Left kidney (tissue), 8 donors: ENCODE measurements at places on chromosomes 4 and X. TPM values are rescaled to one million over a fixed set of nuclear protein-coding genes. Genes with fewer than 3 reads are reported as not detected.

GRCh38 chr4:14627038-14627437 lies 375.2 kb upstream of the CPEB2 start:
- no peak for DNase-seq

DNA sequence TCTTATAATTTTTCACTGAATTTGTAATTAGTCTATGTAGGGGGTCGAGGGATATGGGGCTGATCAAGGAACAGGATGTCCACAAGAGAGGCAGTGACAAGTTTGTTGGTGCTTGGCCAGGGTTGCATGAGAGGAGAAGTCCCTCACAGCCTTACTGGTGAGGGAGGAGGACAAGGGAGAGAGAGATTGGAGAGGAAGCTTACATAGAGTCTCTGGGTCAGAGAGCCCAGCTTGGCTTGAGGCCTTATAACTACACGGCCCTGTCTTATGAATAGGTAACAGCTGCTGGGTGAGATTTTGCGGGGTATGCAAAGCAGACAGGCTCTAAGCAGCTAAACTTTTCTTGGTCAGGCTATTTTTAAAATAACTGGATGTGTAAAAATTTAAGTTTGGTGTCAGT lies 37.9 kb upstream of the OTUD4 start:
- no peak for DNase-seq

DNA sequence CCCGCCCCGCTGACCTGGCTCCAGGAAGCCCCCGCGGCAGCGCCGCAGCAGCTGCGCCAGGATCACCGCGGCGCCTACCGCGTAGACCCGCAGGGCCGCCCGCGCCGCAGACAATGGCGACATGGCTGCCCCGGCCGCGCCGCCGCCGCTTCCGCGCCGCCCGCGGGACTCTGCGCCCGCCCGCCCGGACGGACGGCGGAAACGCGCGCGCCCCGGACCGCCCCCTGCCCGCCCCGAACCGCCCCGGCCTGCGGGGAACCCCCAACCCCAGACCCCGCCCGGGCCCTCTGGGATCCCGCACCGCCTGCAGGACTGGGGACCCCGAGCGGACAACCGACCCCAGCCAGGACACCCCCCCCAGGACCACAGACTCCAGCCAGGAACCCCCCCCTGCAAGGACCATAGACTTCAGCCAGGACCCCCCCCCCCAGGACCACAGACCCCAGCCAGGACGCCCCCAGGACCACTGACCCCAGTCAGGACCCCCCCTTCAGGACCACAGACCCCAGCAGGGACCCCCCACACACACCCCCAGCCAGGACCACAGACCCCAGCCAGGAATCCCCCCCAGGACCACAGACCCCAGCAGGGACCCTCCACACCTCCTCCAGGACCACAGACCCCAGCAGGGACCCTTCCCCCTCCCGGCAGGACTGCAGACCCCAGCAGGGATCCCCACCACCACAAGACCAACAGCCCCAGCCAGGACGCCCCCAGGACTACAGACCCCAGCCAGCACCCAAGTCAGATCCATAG lies at the start of the genes DHRSX and ZBED1:
TSS of gene DHRSX (minus strand) at position 174 of the 756 bp plus-strand sequence. CDS start at position 123, 51 bp downstream.
TSS of gene ZBED1 (minus strand) at position 174 of the 756 bp plus-strand sequence. CDS start 10,257 bp downstream, outside the sequence.
- no peak for DNase-seq

DNA sequence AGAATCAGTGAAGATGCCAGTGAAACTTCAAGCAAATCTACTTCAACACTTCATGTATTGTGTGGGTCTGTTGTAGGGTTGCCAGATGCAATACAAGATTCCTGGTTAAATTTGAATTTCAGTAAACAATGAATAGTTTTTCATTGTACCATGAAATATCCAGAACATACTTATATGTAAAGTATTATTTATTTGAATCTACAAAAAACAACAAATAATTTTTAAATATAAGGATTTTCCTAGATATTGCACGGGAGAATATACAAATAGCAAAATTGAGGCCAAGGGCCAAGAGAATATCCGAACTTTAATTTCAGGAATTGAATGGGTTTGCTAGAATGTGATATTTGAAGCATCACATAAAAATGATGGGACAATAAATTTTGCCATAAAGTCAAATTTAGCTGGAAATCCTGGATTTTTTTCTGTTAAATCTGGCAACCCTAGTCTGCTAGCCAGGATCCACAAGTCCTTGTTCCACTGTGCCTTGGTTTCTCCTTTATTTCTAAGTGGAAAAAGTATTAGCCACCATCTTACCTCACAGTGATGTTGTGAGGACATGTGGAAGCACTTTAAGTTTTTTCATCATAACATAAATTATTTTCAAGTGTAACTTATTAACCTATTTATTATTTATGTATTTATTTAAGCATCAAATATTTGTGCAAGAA lies 2.3 kb downstream of the CXCL8 start:
- DNase-seq = no peak

DNA sequence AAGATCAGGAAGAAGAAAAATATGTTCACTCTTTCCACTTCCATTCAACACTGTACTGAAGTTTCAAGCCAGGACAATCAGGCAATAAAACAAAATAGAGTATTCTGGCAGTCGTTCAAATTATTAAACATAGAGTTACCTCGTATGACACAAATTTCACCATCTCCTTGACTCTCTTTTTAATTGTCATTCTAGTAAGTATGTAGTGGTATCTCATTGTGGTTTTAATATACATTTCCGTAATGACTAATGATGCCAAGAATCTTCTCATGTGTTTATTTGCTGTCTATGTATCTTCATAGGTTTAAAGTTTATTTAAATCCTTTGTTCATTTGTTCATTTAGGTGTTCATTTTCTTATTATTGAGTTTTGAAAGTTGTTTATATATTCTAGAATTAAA lies 352.2 kb downstream of the IDS start:
- DNase-seq = no peak

- no peak for DNase-seq
Observed at GRCh38 chr4:143391895-143392294, 55.2 kb downstream of the GAB1 start.

GRCh38 chr4:90051999-90052398 lies 75.2 kb upstream of the CCSER1 start:
- no peak for DNase-seq

DNA sequence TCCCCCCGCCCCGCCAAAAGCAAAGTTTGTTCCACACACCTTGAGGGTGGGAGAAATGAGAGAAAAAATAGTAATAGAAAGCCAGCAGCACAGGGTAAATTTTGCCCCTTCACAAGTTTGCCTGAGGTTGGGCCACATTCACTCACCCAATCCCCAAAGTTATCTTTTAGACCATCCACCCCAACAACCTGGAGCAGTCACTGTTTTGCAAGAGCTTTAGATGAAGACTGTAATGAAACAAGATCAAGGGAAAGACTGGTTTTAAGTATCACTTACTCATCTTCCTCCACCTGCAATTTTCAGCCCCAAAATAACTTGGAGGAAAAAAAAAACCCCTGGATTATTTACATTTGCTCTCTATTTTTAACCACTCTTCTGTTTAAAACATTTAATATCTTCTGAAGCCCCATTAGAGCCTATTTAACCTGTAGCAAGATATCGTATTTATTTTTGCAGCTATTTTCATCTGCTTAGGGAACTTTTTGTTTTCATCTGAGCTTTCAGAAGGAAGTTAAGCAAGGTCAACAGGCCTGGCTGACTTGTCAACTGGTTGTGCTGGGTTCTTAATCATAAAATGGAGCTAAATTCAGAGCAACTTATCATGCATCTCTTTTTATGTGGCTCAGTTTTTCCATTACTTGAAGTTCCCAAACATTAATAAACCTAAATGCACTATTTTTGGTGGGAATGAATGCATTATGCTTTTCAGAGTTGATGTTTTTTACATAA lies 24.6 kb upstream of the TBL1X start:
- DNase-seq = no peak

- DNase-seq = no peak
Observed at GRCh38 chr4:185730387-185730786, 81.6 kb downstream of the SORBS2 start.

GRCh38 chrX:32985544-32985943 lies 225.8 kb downstream of the DMD start:
- no peak for DNase-seq

- no peak for DNase-seq
Observed at GRCh38 chr4:100129774-100130173, 60.5 kb downstream of the DDIT4L start.

DNA sequence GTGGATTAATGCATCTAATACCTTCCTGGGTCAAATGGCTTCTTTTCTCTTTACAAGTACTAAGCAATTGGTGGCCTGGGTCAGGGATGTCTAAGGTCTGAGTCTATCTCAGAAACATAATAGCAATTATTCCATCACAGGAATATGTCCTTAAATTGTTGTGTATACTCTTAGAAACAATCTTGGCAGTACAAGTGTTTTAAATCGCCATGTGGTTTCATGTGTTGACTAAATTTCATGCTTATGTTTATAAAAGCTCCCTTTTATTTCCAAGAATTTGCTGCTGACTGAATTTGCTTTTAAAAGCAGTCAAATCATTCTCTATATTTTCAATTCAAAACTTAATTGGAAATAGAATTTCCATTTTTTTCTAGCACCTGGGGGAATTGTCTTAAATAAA lies 125.3 kb upstream of the PACRGL start:
- DNase-seq = no peak

- DNase-seq = no peak
Observed at GRCh38 chrX:56107320-56107719, 124.8 kb upstream of the KLF8 start.

DNA sequence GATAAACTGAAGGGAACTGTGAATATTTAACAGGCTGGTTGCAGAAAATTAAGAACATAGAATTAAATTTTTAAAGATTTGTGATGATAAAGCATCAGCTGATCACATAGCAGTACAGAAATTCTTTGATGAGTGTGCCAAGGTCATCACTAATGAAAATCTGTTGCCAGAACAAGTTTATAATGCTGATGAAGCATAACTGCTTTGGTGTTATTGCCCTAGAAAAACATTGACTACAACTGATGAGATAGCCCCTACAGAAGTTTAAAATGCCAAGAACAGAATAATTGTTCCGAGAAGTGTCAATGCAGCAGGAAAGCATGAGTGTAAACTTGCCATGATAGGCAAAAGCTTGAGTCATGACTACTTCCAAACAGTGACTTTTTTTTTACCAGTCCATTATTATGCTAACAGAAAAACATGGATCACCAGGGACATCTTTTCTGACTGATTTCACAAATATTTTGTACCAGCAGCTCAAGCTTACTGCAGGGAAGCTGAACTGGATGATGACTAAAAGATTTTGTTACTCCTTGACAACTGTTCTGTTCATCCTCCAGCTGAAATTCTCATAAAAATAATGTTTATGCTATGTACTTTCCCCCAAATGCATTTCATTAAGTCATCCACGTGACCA lies 1136.6 kb downstream of the FAT4 start:
- DNase-seq = no peak

DNA sequence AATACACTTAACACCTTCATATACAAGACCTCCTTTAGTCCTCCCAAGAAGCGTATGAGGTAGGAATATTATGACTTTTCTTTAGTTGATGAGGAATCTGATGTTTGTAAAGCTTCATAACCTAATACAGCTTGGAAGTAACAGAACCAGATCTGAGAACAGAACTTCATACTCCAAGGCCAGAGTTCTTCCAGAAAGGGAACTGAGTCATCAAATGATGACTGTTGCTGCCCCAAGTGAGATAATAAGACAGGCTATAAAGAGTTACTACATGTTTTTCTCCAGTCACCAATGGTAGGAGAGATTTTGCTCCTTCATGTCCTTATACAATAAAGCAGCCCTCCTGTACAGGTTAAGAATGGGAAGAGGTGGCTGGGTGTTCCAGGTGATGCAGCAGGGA lies 74.3 kb upstream of the ANXA3 start:
- DNase-seq = no peak

- DNase-seq = no peak
Observed at GRCh38 chrX:119482041-119482440, 13.8 kb downstream of the SLC25A5 start.

GRCh38 chr4:165782623-165783022 lies 90.4 kb upstream of the TLL1 start:
- DNase-seq = no peak

GRCh38 chr4:75048208-75048879 lies 115.4 kb downstream of the PARM1 start:
- DNase-seq = no peak

DNA sequence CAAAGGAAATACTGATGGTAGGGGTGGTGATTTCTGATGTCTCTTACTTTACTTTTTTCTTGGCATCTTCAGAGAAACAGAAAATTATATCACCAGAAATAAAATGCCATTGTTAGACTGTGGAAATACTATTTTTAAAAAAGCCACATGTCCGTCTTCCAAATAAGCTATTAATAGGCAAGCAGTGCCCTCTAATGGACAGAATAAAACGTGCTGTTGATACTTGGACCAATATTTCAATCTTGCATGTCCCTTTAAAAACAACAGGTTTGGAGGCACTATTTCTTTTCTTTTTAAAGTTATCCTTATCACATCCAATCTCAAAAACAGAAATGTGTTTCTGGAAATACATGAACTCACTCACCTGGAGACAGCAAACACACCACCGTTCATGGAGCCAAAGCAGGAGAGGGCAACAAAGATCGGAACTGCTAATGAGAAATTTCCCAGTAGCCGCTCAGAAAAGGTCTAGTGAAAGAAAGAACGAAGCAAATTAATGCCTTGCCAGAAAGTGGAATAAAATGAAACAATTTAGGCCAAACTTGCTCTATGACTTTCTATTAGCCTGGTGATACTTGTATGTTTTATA lies 59.2 kb downstream of the SLC7A11 start:
- peak; percentile 70 for DNase-seq

- DNase-seq = no peak
Observed at GRCh38 chr4:164350061-164350460, 403.9 kb upstream of the SMIM31 start.

GRCh38 chrX:139720136-139720535 lies 12.2 kb upstream of the MCF2 start:
- DNase-seq = no peak

DNA sequence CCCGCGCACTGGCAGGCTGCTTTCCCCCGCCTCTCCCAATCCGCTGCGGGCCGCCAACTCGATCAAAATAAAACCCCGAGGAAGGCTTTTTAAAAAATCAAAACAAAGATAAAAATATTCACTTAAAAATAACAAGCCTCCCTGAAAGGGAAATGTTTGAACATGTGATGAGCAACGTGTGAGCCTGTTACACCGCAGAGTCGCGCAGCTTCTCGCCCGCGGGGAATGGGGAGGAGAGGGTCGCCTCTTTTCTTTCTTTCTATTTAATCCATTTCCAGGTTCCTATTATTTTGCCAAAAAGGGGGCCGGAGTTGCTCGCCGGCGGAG lies 326.0 kb upstream of the F9 start:
- DNase-seq = no peak

The DOK7 gene
- polyA plus RNA-seq = 1.5 TPM

The OTUD6A gene
- not detected for polyA plus RNA-seq

The KLKB1 gene
- 2.8 TPM for polyA plus RNA-seq

The ZAR1 gene
- polyA plus RNA-seq = not detected

The CDX4 gene
- not detected for polyA plus RNA-seq

The TRO gene
- 129 TPM for polyA plus RNA-seq

The NEXMIF gene
- 3.1 TPM for polyA plus RNA-seq

The FAM9C gene
- polyA plus RNA-seq = 0.25 TPM
